ENCODE measurements at places on chromosomes 13 and 19. TPM values are rescaled to one million over a fixed set of nuclear protein-coding genes. Genes with fewer than 3 reads are reported as not detected.

- H3K4me3 ChIP-seq = no peak overlapping the region
- no peak overlapping the region for H3K27ac ChIP-seq
Observed at GRCh38 chr13:91468301-91468700, 69.9 kb downstream of the GPC5 start.

DNA sequence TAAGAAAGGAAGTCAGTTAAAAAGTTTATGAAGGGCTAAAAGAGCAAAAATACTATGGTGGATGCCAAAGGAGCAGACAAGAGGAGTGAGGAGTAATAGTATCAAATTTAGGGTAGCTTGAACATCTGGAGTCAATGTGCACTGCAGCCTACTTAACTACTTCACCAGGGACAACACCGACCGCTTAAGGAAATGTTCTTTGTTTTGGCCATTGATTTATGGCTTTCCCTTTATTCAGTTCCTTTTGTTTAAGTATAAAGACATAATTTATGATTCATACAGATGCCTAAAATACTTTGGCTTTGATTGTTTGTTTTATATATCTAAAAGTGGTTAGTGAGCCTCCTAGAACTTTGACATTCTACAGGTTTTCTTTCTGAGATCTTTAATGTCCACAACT is 276.3 kb upstream of the PRR20A start:
- H3K4me3 ChIP-seq = no peak overlapping the region
- no peaks in the 10 kb centered on the region for H3K36me3 ChIP-seq
- H3K27ac ChIP-seq = no peak overlapping the region
- DNase-seq = no peak

DNA sequence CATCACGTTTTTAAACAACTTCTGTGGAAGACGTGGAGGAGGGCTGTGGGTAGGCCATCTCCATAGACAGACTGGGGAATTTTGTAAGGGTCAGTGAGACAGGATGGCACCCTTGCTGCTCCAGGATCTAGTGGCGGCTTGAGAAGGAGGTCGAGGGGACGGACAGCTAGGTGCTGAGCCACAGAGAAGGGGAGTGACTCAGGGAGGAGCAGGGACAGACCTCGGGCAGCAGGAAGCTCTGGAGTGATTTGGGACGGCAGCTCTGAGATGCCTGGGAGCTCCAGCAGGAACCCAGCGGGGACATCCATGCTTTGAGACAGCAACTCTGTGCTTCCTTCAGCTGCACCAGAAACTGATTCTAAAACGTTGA is 169.1 kb upstream of the SOX1 start:
- peaks cover 20% of the 10 kb centered on the region for H3K27me3 ChIP-seq
- no peak overlapping the region for H3K4me3 ChIP-seq
- H3K27ac ChIP-seq = no peak overlapping the region
- no peaks in the 10 kb centered on the region for H3K36me3 ChIP-seq
- H3K4me1 ChIP-seq = no peaks in the 10 kb centered on the region
- no peak for DNase-seq

GRCh38 chr13:27024074-27024461 is 147.5 kb downstream of the USP12 start:
- H3K27ac ChIP-seq = peak overlapping the region; percentile 68
- no peaks in the 10 kb centered on the region for H3K36me3 ChIP-seq
- H3K4me3 ChIP-seq = no peak overlapping the region
- H3K27me3 ChIP-seq = no peaks in the 10 kb centered on the region
- DNase-seq = no peak
- H3K4me1 ChIP-seq = peaks cover 33% of the 10 kb centered on the region

- H3K27me3 ChIP-seq = peaks cover 16% of the 10 kb centered on the region
- no peaks in the 10 kb centered on the region for H3K4me1 ChIP-seq
- H3K4me3 ChIP-seq = no peak overlapping the region
- no peaks in the 10 kb centered on the region for H3K36me3 ChIP-seq
- H3K27ac ChIP-seq = no peak overlapping the region
Observed at GRCh38 chr19:39212375-39212742, 8.3 kb upstream of the SYCN start.

DNA sequence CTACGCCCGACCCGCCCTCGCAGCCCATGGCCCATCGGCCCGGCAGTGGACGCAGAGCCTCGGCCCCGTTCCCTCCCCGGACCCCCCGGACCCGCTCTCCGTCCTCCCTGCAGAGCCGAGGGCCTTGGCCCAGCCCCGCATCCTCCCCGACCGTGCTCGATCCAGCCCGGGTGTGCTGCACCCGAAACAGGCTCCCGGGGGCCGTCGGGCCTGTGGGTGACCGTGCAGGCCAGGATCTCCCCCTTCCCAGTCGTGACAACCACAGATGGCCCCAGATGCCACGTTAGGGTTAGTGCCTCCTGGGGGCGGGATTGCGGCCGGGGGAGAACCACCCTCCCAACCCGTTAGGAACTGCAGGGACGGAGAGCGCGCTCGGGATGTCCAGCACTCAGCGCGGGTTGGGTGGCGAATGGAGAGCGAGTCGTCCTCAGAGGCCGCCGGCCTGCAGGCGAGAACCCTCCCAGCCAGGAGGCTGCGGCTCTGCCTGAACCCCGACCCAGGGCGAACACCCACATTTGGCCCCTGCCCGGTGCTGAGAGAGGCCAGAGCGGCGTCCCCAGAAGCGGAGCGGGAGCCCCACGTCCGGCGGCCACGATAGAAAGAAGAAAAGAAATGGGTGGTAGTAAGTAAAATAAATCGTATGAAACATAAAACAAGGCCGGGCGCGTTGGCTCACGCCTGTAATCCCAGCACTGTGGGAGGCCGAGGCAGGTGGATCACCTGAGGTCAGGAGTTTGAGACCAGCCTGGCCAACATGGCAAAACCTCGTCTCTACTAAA is 6.7 kb upstream of the MADCAM1 start:
- H3K27ac ChIP-seq = peak overlapping the region; percentile 94
- no peak for DNase-seq
- peaks cover 4% of the 10 kb centered on the region for H3K4me1 ChIP-seq
- peaks cover 23% of the 10 kb centered on the region for H3K27me3 ChIP-seq

GRCh38 chr13:65036999-65037398 is 2193.1 kb downstream of the PCDH9 start:
- no peaks in the 10 kb centered on the region for H3K27me3 ChIP-seq
- no peak overlapping the region for H3K4me3 ChIP-seq
- H3K36me3 ChIP-seq = no peaks in the 10 kb centered on the region
- H3K4me1 ChIP-seq = no peaks in the 10 kb centered on the region

INSL3 gene
- total RNA-seq = not detected

SCGB2B2 gene
- total RNA-seq = 0.82 TPM

GPR12 gene
- not detected for total RNA-seq
